ENCODE measurements at places on chromosomes 16 and 17.

DNA sequence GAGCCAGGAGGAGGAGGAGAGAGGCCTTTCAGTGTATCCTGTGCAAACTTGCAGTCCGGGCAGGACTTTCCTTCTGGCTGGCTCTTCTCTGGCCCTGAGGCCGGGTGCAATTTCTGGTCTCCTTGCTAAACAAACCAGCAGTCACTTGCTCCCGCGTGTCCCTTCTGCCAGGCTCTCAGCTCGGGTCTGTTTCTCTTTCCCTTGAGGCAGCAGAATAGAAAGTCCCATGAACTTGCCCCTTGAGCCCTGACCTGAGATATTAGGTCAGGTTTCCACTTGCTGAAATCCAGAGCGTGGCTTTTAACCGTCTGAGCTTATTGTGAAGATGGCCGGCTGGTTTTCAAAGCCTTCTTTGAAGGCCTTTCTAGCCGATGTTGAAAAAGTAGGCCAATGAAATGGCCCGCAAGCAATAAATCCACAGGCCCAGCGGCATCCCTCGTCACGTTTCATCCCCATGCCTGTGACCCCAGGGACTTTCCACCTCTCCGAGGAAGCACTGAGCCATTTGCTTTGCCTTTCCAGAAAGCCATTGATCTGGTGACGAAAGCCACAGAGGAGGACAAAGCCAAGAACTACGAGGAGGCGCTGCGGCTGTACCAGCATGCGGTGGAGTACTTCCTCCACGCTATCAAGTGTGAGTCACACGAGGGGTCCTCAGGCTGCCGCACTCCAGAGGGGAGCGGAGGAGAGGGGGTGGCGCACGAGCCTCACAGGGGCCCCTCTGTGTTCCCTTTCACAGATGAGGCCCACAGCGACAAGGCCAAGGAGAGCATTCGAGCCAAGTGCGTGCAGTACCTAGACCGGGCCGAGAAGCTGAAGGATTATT is 4.5 kb downstream of the VPS4A start:
- DNase-seq: no peak

- no peak for DNase-seq
Observed at GRCh38 chr17:42287305-42287976, 857 bp upstream of the STAT5A start.

DNA sequence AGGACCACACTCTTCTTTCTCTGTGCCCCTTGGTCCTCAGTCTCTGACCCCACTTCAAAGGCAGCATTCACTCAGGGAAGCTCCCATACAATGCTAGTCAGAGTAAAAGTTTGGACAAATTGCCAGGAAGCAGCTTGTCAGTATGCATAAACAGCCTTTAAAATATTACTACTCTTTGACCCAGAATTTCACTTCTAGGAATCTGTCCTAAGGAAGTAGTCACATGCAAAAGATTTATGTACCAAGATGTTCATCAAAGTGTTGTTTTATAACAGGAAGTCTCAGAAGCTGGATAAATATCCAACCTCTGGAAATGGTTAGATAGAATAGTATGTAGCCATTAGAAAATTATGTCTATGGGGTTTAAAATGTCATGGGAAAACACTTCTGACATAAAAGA is 31.0 kb downstream of the MAPT start:
- DNase-seq: no peak

DNA sequence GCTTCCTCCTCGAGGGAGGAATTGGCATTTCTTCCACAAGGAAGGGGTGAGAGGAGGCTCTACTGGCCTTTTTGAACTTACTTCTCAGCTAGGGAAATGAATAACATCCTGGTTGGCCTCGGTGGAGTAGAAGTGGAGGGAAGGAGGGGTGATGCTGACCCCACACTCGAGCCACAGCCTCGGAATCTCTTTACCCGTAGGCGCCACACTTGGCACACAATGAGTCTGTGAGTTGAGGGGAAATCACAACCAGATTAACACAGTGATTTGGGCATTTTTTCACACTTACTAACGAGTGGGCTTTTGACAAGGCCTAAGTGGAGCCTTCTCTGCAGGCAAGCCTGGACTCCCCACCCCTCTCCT is 47.3 kb upstream of the TBX2 start:
- no peak for DNase-seq

DNA sequence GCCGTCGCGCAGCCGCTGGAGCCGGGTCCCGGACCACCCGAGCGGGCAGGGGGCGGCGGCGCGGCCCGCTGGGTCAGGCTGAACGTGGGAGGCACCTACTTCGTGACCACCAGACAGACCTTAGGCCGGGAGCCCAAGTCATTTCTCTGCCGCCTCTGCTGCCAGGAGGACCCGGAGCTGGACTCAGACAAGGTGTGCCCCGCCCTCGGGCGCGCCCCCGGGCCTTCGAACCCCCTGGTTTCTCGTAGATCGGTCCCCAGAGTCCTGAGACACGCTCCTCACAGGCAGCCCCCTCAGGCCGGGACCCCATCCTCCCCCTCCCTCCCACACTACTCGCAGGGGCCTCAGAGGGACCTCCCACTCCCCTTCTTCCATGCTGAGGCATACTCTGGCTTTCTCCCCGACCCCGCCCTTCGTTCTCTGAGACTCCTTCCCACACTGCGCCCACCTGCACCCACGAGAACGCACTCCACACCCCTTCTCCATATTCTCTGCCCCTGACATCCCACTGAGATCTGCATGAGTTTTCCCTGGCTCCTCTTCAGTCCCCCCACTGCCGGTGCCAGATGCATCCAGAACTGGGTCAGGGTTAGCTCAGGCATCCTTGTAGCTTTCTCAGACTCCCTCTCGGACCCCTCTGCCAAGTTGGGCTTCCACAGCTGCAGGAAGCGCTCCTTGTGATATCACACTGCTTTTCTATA is 523 bp downstream of the KCTD2 start:
- DNase-seq: no peak

DNA sequence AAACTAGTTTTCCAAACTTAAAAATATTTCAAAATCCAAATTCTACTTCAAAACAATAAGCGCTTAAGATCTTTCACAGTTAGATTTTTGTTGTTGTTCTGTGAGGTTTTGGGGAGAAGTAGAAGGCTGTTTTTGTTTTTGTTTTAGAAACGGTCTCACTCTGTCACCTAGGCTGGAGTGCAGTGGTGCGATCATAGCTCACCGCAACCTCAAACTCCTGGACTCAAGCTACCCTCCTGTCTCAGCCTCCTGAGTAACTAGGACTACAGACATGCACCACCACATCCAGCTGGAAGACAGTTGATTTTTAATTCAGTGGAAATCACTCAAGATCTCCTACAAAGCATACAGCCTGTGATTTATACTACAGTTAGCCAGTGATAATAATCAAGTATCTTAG is 2.7 kb downstream of the SHCBP1 start:
- no peak for DNase-seq

DNA sequence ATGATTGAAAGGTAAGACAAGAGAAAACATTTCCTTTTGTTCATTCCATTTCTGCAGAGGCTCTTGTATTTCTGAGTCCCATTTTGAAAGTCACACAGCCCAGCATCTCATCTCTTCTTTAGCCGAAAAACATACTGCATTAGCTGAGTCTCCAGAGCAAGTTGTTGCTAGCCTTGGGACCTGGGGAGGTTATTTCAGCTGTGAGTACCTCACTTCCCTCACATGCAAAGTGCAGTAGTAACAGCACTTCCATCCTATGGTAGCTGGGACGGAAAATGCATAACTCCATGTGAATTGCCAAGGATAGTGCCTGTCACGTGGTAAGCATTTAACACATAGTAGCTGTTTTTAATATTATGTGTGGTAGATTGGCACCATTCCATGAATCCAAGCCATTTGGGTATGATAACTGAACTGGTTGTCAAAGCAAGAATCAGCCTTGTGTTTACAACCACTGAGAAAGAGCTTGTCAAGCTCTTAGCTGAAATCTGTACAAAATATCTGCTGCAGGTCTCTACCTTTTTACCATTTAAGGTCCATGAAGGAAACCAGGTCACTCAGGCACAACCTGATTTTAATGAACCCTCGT is 345.7 kb downstream of the CDH13 start:
- no peak for DNase-seq

GRCh38 chr16:10971560-10971961 is 27.2 kb downstream of the CLEC16A start:
- no peak for DNase-seq

GRCh38 chr17:36092230-36092629 is 2.3 kb upstream of the CCL3 start:
- no peak for DNase-seq

- no peak for DNase-seq
Observed at GRCh38 chr16:12110361-12111107, 134.0 kb downstream of the SNX29 start.

DNA sequence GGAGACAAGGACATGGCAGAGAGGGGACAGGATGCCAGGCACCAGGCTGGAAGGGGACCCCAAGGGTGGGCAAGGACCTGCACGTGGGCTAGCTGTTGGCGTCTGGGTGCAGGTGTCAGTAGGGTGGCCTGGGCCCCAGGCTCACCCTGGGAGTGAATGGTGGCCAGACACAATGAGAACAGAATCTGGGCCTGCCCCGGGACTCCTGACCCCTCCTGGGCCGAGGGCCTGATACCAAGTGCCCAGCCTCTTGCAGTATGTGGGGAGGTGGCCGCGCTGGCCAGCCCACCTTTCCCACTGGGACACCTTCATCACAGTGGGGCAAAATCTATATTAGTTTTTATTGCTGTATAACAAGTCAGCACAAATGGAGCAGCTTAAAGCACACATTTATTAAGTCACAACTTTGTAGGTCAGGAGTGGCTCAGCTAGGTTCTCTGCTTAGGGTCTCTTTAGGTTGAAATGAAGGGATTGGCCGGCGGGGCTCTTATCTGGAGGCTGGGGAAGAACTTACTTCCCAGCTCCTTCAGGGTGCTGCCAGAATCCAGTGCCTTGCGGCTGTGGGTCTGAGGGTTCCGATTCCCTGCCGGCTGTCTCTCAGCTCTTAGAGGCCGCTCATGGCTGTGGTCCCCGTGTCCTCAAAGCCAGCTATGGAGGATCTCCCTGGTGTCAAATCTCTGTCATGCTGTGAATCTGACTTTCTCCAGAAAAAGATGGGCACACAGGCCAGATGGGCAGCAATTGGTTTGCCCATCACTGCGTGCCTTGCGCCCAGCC is 3.6 kb downstream of the PRSS33 start:
- no peak for DNase-seq

- DNase-seq: no peak
Observed at GRCh38 chr17:31678431-31678830, 180.6 kb downstream of the COPRS start.

GRCh38 chr17:76957678-76958464 is 89.7 kb downstream of the MGAT5B start:
- DNase-seq: no peak

DNA sequence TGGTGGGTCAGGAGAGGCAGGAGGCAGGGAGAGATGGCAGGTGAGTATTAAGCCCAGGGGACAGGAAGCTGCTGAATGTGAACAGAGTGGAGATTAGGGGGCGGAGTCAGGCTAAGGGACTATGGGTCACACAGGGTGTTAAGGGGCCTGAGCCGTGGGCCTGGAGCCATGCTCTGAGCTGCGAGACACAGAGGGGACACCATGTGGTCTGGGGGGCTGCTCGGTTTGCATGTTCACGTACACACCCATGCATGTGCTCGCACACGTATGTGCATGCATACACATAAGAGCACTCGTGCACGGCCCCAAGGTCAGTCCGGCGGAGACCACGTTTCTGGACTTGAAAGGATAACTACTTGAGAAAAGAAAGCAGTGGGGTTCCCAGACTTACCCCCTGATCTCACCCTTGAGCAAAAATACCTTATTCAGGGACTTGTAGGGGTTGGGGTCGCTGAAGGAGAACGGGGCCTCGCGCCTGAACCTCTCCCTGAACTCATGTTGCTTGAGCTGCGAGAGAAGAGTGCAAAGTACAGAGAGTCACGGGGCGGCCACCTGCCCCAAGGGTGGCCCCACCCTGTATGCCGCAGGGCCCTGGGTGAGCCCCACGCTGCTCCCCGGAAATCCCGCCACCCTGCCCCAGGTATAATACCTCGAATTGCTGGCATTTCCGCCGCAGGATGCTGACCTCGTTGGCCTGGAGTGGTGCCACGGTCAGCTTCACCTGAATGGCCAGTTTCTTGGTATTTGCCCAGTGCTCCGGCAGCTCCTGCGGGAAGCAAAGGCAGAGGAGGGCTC is 50.8 kb downstream of the DNAH17 start:
- no peak for DNase-seq

GRCh38 chr16:17572145-17572544 is 101.4 kb upstream of the XYLT1 start:
- DNase-seq: no peak

- peak; percentile 59 for DNase-seq
Observed at GRCh38 chr17:45228763-45229539, 7.3 kb downstream of the FMNL1 start.

- no peak for DNase-seq
Observed at GRCh38 chr17:44518032-44518431, 14.8 kb upstream of the GPATCH8 start.

GRCh38 chr17:44543213-44543904 is 13.9 kb upstream of the FZD2 start:
- no peak for DNase-seq

DNA sequence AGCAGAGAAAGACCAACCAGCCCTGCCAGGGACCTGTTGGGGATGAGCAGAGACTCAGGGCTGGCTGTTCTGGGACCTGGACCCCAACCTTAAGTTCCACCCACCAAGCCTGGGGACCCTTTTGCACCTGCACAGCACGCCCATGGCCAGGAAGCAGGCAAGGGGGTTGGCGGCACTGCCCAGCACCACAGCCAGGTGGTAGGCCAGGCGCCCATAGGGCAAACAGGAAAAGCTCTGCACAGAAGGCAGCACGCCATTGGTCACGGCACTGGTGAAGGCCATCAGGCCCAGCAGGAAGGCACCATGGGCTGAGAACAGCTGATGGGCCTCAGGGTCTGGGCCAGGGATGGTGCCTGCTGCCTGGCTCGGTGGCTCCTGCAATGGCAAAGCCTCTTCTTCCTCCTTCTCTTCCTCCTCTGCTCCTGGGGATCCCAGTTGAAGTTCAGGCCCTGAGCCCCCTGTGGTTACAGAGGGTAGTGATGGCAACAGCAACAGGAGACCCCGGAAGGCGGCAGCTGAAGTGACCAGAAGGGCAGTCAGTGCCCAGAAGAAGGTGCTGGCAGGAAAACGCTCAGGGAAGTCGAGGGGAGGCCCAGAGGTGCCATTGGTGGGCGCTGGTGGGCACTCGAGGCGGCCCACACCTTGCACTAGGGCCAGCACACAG is 1.7 kb downstream of the SLC52A1 start:
- no peak for DNase-seq

All from stimulated activated CD8-positive, alpha-beta memory T cell treated with anti-CD3 and anti-CD28 coated beads, Interleukin-7, amount 100 ng/mL, for 1 hour (primary cell).